Activated CD8-positive, alpha-beta memory T cell treated with anti-CD3 and anti-CD28 coated beads for 1 hour (primary cell): ENCODE measurements at places on chromosomes 11 and 22.

- no peak for DNase-seq
Observed at GRCh38 chr11:123671534-123671933, 17.1 kb upstream of the SCN3B start.

DNA sequence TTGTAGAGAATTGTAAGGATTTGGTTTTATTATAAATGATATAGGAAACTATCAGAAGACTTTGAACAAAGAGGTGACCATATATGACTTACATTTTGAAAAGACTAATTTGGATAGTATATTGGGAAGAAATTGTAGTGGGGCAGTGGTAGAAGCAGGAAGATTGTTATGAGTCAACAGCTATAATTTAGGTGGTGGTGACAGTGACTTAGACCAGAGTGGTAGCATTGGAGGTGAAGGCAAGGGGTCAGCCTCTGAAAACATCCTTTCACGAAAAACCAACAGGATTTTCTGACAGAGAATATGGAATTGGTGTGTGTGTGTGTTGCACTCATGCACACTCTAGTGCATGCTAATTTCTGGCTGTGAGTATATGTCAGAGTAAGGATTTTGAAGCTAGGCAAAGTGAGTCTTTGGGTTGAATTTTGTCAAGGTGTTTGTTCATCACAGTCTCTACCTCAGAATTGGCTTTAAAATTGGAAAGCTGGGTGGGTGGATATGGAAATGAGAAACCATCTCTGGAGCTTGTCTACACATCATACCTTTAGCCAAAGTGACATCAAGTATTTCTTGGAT lies 8.2 kb upstream of the HBE1 start:
- DNase-seq: no peak

- peak; percentile 80 for DNase-seq
Observed at GRCh38 chr11:61967116-61967923, at the start of gene FTH1. Gene FTH1 (minus strand): TSS chr11:61967634. CDS start chr11:61967425, 209 bp downstream.

GRCh38 chr11:82786001-82786400 lies 52.3 kb upstream of the FAM181B start:
- DNase-seq: no peak

DNA sequence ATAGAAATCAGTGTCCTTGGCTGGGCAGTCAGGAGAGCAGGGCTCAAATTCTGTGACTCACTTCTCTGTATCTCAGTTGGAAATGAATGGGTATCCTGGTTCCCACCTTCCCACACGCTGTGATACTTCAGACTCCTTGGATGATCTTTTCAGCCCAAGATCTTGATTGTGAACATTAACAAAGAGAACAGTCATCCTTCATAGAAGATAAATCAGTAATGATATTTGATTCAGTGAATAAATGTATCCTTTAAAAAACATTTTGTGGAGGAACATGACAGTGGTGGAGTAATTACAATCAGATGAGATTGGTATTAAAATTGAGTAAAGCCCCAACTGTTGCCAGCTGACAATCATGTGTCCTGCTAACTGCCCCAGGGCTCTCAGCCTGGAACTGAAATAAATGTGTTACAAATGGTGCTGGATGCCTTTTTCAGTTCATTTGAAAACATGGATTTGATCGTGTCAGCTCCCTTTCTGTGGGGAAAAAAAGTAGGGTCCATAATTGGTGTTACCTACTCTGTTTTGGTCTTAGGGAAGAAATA lies 72.9 kb upstream of the OR5AN1 start:
- DNase-seq: no peak

GRCh38 chr11:82988936-82989627 lies 82.6 kb downstream of the RAB30 start:
- DNase-seq: no peak

GRCh38 chr11:107711861-107712755 lies at the start of gene SLN:
Gene SLN (minus strand): TSS chr11:107712056.
- DNase-seq: no peak

GRCh38 chr11:122220321-122220720 lies 104.3 kb upstream of the BLID start:
- DNase-seq: no peak

- no peak for DNase-seq
Observed at GRCh38 chr11:71164186-71164585, 88.2 kb downstream of the SHANK2 start.

- no peak for DNase-seq
Observed at GRCh38 chr22:25716637-25717036, 25.4 kb upstream of the MYO18B start.

DNA sequence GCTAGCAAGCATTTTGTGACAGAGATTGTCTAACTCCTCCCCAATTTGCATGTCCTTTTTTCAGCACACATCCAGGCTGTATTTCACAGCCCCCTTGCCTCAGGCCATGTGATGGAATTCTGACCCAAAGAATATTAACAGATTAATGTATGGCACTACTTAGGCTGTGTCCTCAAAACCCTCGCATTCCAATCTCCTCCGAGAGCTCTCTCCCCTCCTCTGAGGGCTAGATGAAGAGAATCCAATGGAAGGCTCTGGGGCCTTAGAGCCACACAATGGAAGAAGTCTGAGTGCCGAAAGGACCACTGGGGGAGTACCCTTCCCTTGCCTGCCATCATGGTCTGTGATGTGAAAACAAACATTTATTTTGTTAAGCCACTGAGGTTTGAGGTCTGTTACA lies 13.7 kb upstream of the NNMT start:
- no peak for DNase-seq

GRCh38 chr11:16800382-16800781 lies 61.9 kb downstream of the C11orf58 start:
- DNase-seq: no peak

DNA sequence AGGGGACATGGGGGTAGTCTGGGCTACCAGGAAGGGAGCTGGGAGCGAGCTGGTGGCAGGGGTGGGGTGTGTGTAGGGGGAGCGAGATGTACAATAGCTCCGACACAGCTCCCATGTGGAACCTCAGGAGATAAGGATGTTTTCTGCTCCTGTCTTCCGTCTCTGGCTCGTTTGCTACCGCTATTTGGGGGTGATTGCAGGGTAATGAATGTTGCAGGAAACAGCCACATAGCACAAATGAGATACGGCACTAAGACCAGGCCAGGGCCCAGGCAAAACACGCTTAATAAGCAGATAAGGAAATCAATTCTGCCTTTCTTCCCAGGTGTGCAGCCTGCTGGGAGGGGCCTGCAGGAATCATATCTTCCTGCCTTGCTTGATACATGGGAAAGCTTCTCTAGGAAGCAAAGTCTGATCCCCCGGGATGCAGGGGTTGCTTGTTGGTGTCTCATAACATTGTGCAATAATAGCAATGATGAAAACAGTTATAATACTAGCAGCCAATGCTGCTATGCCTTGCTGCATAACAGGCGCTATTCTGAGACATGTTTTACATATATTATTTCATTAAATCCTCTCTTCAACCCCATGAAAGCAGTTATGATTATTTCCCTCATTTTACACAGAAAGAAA lies 158.7 kb downstream of the ST3GAL4 start:
- no peak for DNase-seq

DNA sequence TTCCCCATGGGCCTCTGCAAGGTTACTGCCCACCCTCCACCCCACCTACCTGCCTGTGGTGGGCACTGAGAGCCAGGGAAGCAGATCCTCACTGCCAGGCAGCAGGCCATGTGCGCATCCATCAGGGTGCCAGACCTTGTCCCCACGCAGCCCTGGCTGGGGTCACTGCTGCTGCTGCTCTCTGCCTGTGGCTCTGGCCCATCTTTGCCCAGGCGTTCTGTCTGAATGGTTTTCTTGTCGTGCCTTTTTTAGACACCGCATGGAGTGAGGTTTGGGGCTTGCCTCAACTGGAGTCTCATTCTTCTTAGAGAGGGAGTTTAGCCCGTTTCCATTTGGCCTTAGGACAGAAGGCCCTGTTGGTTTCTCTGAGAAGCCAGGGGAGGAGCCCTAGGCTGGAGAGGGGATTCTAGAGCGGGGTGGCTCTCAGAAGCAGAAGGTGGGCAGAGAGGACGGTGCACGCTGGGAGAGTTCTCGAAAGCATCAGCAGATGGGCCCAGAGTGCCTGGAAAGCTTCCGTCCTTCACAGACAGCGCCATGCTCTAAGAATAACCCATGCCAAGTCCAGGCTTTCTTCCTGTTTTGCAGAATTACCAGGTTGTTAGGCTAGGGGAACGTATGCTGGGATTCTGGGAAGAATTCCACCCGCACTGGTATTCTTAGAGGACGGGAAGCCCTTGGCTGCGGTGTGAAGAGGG lies 8.1 kb downstream of the TANGO2 start:
- no peak for DNase-seq

DNA sequence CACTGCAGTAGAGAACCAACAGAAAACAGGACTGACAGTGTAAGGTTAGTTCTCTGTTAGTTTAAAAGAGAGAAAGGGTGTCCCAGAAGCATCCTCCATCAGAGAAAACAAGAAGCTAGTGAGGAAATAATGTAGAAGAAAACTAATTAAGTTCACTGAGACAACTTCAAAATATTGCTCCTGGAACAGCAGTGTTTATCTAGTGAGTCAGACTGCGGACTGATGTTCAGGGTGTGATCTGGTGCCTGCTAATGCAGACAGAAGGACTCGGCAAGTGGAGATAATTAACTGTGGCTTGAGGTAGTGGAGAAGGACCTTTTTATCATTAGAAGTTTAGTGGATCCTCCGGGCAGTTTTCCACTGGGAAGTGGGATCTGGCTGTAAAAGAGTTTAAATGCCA lies 55.4 kb downstream of the CDON start:
- DNase-seq: no peak

GRCh38 chr22:38167988-38168407 lies 13.6 kb downstream of the PLA2G6 start:
- DNase-seq: no peak

- DNase-seq: no peak
Observed at GRCh38 chr11:46560300-46560991, 33.4 kb downstream of the AMBRA1 start.

- no peak for DNase-seq
Observed at GRCh38 chr11:78829146-78829545, 254.5 kb upstream of the NARS2 start.

DNA sequence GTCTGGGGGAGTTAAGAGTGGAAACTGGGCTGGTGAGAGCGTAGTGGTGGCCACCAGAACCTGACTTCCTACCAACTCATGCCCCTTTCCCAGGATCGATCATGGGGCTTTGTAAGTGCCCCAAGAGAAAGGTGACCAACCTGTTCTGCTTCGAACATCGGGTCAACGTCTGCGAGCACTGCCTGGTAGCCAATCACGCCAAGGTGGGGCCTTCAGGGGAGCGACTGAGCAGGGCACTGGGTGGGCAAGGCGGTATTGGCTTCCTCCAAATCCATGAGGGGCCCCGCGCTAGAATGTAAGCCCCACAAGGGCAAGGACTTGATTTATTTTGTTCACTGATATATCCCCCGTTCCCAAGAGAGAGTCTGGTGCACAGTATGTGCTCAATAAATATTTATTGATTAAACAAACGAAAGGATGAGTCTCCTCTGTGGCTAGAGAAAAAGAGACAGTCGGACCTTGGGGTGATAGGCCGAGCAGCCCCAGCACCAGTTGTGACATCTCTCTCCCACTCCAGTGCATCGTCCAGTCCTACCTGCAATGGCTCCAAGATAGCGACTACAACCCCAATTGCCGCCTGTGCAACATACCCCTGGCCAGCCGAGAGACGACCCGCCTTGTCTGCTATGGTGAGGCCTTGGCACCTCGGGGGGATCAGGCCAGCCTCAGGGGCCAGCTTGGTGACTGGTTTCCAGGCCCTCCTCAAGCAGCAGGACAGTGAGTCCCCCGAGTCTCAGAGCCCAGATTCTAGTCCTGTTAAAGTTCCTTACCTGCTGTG lies 765 bp downstream of the ZFPL1 start:
- no peak for DNase-seq

DNA sequence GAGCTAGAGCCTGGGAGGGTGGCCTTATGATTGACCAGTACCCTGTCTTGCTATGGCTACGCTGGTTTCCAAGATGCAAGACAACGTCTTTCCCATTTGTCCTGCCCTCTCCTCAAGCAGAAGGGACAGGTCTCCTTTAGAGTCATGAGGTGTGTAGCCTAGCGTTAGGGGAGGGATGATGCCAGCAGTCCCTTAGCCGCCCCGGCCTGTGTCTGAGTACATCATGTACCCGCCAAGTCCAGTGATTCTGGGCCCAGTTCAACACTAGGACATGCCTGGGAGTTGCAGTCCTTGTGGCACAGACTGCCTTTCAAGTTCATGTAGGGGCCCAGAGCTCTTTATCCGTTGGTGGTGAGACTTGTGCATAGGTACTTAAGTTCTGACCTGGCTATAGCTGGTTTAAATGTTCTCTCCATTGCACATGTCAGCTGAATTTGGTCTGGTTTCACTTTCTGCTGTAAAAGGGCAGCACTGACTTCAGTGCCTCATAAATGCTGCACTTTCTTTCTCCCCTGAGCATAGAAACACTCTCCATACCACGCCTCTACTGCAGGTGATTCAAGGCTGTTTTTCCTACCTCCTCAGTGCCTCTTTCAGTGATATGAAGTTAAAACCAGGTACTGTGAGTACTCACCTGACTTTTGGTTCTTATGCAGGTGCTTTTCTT lies 151.1 kb downstream of the METTL15 start:
- DNase-seq: no peak

- DNase-seq: no peak
Observed at GRCh38 chr11:9459667-9460321, 1.0 kb upstream of the ZNF143 start.

GRCh38 chr11:109148669-109149068 lies 273.3 kb upstream of the C11orf87 start:
- DNase-seq: no peak

- DNase-seq: no peak
Observed at GRCh38 chr11:86303257-86303656, 1.2 kb downstream of the HIKESHI start.

DNA sequence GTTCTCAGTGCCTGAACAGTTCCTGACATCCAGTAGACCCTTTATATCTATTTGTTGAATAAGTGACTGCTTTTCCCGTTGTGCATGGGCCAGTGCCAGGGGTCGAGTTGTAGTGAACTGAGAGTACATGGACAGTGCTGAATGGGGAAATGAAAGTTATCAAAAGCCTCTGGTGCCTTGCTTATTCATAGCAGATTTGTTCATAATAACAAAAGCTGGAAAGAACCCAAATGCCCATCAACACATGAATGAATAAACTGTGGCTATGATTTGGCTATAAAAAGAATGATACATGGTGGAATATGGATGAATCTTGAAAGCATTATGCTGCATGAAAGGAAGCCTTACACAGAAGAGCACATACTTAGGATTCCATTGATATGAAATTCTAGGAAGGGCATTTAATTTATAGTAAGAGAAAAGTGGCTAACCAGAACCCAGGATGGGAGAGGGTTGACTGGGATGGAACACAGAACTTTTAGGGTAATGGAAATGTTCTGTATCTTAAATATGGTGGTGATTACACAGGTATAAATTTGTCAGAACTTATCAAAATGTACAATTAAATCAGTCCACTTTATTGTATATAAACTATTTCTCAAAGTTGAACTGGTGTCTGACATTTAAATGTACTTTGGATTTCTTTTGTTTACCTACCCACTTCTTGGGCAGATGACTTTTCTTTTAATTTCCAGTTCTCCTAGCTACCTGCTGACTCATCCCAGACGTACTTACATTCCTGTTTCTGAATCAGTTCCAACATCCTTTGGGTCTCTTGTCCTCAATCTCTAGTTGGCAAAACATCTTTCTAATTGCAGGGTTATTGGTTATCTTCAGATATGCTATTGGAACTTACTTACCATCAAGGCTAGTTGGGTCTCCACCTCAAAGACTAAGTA lies 42.8 kb downstream of the PACS1 start:
- no peak for DNase-seq
